ENCODE measurements at places on chromosomes 12 and 14. TPM values are rescaled to one million over a fixed set of nuclear protein-coding genes. Genes with fewer than 3 reads are reported as not detected.

GRCh38 chr12:104596898-104597843 is 140.4 kb downstream of the CHST11 start:
- no peak for DNase-seq

GRCh38 chr14:87185961-87186560 is 806.9 kb downstream of the GALC start:
- no peak for DNase-seq

- DNase-seq, result peak; percentile 38
Observed at GRCh38 chr12:57604454-57604991, at the start of gene DTX3. Gene DTX3, plus strand, starts transcription at chr12:57604824. Its CDS starts 1,694 bp downstream, at chr12:57606518.

The CELA1 gene
- total RNA-seq, result not detected

The OR6C2 gene
- total RNA-seq, result not detected
